ENCODE measurements at places on chromosomes 4 and X.
A peak's percentile ranks its signal among the peaks of the same experiment; 100 is the strongest.

- peak; percentile 38 for DNase-seq
These were observed 8.7 kb upstream of the TADA2B start for GRCh38 chr4:7034262-7035081.

DNA sequence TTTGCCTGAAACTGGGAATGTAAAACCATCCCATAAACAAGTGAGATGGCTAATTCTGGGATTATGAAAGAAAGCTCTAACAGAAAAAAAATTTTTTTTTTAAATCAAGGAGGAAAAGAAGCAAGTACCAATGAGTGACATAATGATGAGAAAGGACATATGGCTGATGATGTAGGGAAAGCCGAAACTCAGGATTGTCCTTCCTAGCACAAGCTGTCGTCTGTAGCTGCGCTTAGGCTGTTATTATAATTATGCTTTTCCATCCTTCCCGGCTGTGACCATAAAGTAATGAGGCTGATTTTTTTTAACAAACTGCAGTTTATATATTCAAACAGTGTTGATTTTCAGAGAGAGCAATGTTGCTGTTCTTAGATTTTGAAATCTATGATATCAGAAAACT lies 209.8 kb upstream of the NOCT start:
- DNase-seq = no peak

DNA sequence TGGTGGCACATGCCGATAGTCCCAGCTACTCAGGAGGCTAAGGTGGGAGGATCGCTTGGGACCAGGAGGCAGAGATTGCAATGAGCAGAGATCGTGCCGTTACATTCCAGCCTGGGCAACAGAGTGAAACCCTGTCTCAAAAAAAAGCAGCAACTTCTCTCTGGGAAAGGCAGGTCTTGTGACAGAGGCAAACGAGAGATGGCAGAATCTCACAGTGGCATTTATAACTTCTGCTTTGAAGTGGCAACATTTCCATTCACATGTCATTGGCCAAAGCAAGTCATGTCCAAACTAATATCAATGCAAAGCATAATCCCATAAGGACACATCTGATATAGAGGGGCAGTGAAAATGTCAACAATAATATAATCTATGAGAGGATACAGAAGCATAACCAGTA lies 79.8 kb downstream of the PPEF2 start:
- no peak for DNase-seq

DNA sequence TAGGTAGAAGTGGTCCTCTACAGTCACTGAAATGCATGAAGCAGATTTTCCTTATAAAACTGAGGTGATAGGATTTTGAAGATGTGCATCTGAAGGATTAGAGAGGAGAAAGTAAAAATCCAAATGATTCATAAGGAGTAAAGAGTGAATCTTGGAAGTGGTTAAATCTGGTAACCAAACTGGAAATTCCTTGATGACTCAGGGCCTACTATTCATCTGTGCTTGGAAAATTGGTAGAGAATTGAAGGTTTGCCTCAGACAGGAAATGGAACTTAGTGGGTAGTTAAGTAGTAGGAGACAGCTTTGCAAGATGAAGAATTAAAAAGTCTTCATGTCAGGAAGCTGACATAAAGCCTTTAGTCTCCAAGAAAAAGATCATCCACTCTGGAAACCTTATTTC lies 368.9 kb upstream of the CTSO start:
- DNase-seq = peak; percentile 82

GRCh38 chr4:68349279-68349648 lies 626 bp downstream of the YTHDC1 start:
- DNase-seq = no peak

GRCh38 chr4:76896614-76897535 lies 1.1 kb downstream of the SOWAHB start:
- DNase-seq = no peak

- no peak for DNase-seq
These were observed at the start of gene VEGFD for GRCh38 chrX:15384304-15384703. TSS of gene VEGFD (minus strand) at chrX:15384413. CDS start at chrX:15383946, 467 bp downstream.

- no peak for DNase-seq
These were observed 485.5 kb downstream of the TRAM1L1 start for GRCh38 chr4:116599859-116600258.

GRCh38 chrX:117610806-117611205 lies 505.8 kb downstream of the KLHL13 start:
- DNase-seq = no peak

- no peak for DNase-seq
These were observed 13.8 kb upstream of the GPC3 start for GRCh38 chrX:133999031-133999705.

DNA sequence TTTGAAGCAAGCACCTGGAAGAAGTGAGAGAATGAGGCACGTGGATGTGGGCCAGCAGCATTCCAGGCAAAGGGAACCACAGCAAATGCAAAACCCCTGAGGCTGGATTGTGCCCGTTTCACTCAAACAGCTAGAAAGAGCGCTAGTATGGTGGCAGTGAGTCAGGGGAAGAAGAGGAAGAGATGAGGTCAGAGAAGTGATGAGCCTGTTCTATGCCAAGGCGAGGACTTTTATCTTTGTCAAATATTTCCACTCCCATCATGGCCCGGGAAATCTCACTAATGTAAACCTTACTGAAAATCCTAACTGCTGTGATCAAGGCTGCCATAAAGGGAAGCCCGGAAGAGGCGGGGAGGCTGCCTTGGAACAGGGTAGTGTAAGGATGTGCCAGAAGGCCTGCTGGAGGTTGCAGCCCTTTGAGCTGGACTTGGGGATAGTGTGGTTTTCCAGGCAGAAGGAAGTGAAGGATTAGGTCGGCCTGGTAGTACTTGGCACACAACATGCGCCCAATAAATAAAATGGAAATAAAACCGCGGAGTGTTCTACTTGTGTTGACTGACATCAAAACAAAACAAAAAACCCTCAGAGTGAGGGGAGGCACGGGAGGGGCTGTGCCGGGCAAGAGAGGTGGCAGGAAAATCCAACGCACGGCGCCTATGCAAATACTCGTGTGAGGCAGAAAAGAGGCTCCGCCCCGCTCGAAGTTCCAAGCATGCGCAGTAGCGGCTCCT lies 1.2 kb upstream of the CDK16 start:
- peak; percentile 32 for DNase-seq

Data from HFFc6 (cell line).